ENCODE measurements at places on chromosomes 1 and 21. TPM values are rescaled to one million over a fixed set of nuclear protein-coding genes. Genes with fewer than 3 reads are reported as not detected.

Gene RASAL2
- 37.1 TPM for total RNA-seq

Gene PTPN7
- total RNA-seq, result not detected

- H3K36me3 ChIP-seq, result no peaks in the 10 kb centered on the region
- H3K27me3 ChIP-seq, result peaks cover 34% of the 10 kb centered on the region
- H3K4me1 ChIP-seq, result no peaks in the 10 kb centered on the region
These were observed 150.6 kb upstream of the ZC3H12A start for GRCh38 chr1:37323486-37324377.

GRCh38 chr1:55051621-55052020, 12.3 kb downstream of the PCSK9 start:
- peaks cover 13% of the 10 kb centered on the region for H3K4me1 ChIP-seq
- no peak overlapping the region for H3K4me3 ChIP-seq
- H3K27ac ChIP-seq, result no peak overlapping the region
- no peaks in the 10 kb centered on the region for H3K36me3 ChIP-seq
- H3K27me3 ChIP-seq, result no peaks in the 10 kb centered on the region
- no peak for DNase-seq

Gene MAN1A2
- 46.2 TPM for total RNA-seq

Gene CHRM3
- total RNA-seq, result 3.7 TPM

GRCh38 chr1:27348861-27349783, 7.3 kb downstream of the SYTL1 start:
- peaks cover 42% of the 10 kb centered on the region for H3K4me1 ChIP-seq
- peak; percentile 64 for DNase-seq
- H3K27me3 ChIP-seq, result no peaks in the 10 kb centered on the region
- peaks cover 11% of the 10 kb centered on the region for H3K36me3 ChIP-seq
- H3K27ac ChIP-seq, result peak overlapping the region; percentile 66
